ENCODE measurements at places on chromosomes 11 and 22. TPM values are rescaled to one million over a fixed set of nuclear protein-coding genes. Genes with fewer than 3 reads are reported as not detected.

The NPAS4 gene
- not detected for total RNA-seq

The OR51B4 gene
- 0.42 TPM for total RNA-seq

The BDNF gene
- total RNA-seq: not detected

The KCNJ1 gene
- total RNA-seq: not detected

The PANX2 gene
- not detected for total RNA-seq

The MYO7A gene
- 22.0 TPM for total RNA-seq

The TAGLN gene
- 1,525 TPM for total RNA-seq

- DNase-seq: no peak
Measured at GRCh38 chr11:65501472-65502273, 2.8 kb downstream of the MALAT1 start.

DNA sequence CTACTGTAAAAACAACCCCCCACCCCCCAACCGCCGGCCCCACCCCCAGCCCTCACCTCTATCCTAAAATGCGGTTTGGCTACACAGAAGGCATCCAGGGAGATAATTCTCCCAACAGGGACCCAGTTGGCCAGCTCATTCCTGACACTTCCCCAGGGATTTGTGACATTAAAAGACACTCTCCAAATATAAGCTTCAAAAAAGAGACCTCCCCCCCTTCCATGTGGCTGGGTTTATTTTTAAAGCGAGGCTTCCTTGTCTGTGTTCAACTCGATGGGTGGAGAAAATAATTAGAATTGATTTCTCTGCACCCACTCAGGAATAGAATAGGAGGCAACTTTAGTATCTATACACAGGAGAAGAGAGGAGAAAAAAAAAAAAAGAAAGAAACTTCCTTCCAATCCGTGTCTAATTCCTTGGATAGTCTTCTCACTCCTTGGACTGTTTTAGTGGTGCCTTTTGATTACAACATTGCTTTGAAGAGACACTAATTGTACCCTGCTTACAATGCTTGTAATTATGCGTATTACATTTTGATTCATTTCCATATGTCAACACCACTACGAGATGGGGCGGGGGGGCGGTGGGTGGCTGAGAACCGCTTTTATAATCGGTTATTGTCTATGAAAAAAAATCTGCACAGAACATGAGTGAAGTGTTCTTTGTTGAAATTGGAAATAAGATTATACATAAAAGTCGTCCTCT is 500.4 kb downstream of the MIAT start:
- DNase-seq: no peak

- no peak for DNase-seq
Measured at GRCh38 chr11:60347084-60347797, 20.2 kb downstream of the MS4A6E start.

DNA sequence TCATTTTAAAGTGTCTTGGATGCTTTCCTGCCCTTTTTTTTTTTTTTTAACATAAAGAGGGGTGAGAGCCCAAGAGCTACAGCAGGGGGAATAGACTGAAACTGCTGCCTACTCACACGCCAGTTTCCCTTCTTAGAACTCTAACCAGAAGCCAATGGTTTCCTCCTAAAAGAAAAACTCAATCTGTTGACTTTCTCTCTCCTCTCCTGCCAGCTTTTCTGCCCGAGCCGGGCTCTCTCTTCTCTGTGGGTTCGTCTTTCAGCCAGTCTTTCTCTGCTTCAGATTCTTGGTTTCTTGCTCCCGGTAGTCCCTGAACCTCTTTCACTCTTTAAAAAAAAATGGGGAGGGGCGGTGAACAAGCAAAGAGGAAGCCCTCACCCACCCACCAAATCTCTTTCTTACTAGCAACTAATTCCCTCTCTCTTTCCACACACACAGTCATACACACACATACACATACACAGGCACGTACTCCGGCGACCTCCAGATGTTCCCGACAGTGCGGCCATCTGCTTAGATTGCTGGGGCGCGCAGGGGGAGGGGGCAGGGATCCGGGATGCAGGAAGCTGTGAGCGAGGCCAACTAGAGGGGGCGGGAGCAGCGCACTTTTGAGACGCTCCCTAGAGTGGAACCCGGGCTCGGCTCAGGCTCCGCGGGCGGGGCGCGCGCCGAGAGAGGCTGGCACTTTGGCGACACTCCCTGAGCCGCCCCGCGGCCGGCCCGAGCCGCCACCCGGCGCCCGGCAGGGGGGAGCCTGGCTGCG is 444 bp upstream of the TSKU start:
- DNase-seq: peak; percentile 90

DNA sequence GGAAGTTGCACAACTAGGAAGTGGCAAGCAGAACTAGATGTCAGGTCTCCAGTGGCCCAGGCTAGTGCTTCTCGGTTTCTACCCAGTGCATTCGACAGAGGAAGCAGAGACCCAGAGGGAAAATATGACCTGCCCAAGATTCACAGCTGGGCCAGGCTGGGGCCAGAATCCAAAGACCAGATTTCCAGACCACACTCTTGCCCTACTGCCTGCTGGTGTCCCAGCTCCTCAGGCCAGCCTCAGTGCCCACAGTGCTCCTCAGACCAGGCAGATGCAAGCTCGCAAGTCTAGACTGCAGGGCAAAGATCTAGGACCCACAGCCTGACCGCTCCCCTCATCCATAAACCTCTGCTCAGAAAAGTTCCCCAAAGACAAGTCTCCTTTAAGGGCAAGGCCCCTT is 262.6 kb downstream of the BUD13 start:
- no peak for DNase-seq

GRCh38 chr22:30574095-30574981 is at the start of gene GAL3ST1:
TSS of gene GAL3ST1 (minus strand) at chr22:30574665. CDS start at chr22:30557392, 17,273 bp downstream.
- DNase-seq: no peak

- no peak for DNase-seq
Measured at GRCh38 chr22:37472418-37473006, 13.7 kb downstream of the MFNG start.

- DNase-seq: no peak
Measured at GRCh38 chr11:70027451-70027850, 50.7 kb upstream of the ANO1 start.

- no peak for DNase-seq
Measured at GRCh38 chr11:109150581-109150980, 271.4 kb upstream of the C11orf87 start.

DNA sequence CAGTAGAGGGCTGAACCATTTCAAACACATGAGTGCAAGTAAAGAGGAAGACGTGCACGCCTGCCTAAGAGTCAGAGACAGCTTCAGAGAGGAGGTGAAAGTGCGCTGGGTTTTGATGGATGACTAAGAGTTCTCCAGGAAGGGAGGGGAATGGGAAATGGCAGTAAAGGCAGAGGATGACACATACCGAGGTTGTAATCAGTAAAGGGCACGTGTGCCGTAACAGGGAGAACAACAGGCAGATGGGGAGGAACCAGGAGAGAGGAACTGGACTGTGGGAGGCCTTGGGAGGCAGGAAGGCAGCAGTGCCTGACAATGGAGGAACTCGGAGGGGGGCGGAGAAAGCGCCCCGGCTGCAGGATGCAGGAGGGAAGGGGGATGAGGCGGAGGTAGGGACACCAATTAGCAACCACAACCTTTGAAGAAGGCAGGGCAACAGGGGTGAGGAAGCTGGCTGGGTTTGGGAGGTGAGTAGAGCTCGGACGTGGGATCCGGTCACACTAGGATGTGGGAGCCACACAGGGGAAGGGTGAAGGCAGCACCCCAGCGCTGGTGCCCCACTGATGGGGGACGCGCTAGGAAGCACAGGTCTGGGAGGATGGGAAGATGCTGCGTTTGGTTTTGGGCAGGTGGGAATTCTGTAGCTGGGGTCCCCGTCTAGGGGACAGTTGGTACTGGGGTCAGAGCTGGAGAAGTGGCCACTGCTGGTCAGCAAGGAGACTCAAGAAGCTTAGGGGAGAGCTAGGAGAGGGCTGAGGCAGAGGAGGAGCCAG is 67.4 kb downstream of the SCUBE1 start:
- no peak for DNase-seq
